ENCODE measurements at places on chromosomes 12 and 14. TPM values are rescaled to one million over a fixed set of nuclear protein-coding genes. Genes with fewer than 3 reads are reported as not detected.

MAP3K9 gene
- total RNA-seq = 5.9 TPM

GRCh38 chr12:97637770-97638169 lies 175.2 kb downstream of the RMST start:
- no peak for DNase-seq

DNA sequence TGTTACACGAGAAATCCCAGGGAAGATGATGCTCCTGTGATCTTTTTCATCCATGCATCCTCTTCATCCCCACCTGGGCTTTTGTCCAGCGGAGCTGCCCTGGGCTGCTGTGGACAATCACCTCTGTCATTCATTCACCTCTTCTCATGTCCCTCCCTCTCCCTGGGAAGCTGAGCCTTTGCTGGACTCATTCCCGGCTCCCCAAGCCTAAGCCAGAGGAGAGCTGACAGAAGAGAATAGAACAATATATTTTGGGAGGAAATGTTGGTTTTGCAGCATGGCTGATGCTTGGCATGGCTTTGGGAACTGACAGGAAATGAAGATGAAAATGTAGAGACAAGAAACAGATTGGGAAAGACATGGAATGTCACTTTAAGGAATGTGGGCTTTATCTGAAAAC lies 177.4 kb downstream of the DICER1 start:
- DNase-seq = no peak

- DNase-seq = no peak
These were observed 6.3 kb downstream of the PCNX4 start for GRCh38 chr14:60097974-60098373.

DNA sequence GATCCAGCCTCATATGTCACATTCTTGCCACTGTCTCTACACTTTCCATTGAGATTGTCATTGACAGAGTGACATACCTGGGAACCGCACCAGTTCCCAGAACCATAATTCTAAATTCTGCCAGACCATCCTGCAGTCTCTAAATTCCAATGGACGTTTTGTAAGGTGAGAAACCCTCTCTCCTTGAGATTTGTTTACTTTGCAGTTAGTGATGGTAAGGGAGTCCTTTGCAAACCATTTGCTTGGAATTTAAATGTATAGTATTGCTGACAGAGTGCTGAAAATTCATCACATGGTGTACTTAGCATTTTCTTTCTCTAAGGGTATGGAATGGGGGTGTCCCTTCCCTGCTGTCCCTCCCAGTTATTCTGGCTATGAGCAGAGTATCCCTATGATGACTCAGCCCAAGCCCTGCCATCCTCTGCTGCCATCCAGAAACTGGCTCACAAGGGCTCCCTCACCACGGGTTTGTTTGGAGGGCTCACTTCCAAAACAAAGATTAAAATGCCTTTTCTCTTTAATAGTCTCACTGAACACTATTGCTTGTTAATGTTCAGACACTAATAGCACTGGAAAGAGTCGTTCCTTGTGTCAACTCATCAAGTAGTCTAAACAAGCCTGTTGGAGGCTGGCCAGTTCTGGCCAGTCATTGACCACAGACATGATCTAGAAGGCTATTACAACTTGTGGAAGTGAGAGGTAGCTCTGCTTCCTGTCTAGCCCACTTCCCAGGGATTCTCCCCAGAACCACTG lies 129.0 kb upstream of the HMGA2 start:
- no peak for DNase-seq

Measured in activated naive CD8-positive, alpha-beta T cell treated with anti-CD3 and anti-CD28 coated beads for 36 hours (primary cell).